ENCODE measurements at places on chromosomes 7 and 10. TPM values are rescaled to one million over a fixed set of nuclear protein-coding genes. Genes with fewer than 3 reads are reported as not detected.

- H3K27ac ChIP-seq = no peak overlapping the region
- H3K4me3 ChIP-seq = no peak overlapping the region
- peaks cover 5% of the 10 kb centered on the region for H3K4me1 ChIP-seq
- H3K27me3 ChIP-seq = no peaks in the 10 kb centered on the region
- no peak for DNase-seq
Measured at GRCh38 chr10:119567978-119568377, 25.5 kb upstream of the RGS10 start.

GRCh38 chr10:107913317-107914294 is 749.1 kb upstream of the SORCS1 start:
- H3K36me3 ChIP-seq = no peaks in the 10 kb centered on the region
- H3K27ac ChIP-seq = no peak overlapping the region
- no peak for DNase-seq
- H3K4me3 ChIP-seq = no peak overlapping the region
- peaks cover 8% of the 10 kb centered on the region for H3K27me3 ChIP-seq
- H3K4me1 ChIP-seq = no peaks in the 10 kb centered on the region

DNA sequence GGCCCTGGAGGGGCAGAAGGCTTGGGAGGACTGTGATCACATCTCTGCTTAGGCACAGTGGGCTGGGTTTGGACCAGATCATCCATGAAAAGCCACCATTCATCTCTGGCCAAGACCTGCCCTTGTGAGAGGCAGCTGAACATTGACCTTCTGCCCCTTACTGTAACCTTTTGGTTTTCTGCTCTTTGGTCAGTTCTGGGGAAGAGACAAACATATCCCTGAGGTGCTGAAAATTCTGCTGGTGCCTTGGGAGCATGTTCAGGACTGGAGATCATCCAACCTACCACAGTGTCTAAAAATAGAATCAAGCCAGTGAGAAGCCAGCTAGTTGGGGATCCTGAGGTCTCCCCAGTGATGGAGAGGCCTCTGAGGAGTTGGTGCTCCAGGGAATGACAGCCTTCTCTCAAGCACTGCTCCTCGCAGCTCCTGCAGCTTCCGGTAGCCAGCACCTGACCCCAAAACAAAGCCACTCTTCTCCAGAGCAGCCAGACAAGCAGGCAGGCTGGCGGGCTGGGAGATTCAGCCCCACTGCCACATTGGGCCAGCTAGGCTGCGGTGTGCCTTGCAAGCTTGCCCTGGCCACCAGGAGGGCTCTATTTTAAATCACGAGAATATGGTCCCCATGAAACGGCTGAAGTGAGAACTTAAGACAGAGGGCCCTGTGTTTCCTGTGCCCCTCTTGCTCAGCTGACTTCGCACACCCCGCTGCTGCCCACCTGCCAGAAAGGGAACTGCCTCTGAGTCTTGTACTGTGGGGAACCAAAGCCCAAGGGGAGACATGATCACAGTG is 37.8 kb upstream of the UBE2H start:
- DNase-seq = no peak
- no peaks in the 10 kb centered on the region for H3K27me3 ChIP-seq
- H3K36me3 ChIP-seq = no peaks in the 10 kb centered on the region
- H3K27ac ChIP-seq = no peak overlapping the region
- no peaks in the 10 kb centered on the region for H3K4me1 ChIP-seq
- no peak overlapping the region for H3K4me3 ChIP-seq

DNA sequence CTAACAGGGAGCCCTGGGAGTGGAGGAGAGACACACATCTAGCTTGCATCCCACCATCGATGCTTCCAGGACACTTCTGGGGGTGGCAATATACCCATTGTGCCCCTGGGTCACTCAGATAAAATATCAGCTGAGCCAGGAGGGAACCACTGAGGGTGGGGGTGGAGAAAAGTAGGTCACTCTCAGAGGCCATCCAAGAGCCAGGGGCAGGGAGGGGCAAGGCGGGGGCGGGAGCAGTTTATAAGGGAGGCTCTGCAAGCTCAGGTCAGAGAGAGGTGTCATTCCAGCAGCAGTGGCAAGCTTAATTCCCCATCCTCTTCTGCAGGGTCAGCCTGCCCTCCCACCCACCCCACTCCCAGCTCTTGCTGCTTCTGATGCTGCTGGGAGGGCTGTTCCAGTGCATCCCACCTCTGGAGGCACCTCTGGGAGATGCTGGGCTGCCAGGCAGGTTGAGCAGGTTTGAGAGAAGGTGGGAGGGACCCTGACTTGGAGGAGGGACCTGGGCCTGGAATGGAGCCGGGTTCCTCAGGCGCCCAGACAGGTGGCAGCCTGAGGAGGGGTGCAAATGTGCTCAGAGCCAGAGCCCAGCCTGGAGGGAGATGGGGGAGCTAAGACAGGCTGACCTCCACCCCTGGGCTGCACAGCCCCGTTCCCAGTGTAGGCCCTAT is 20.1 kb upstream of the TLX1 start:
- DNase-seq = no peak
- H3K27me3 ChIP-seq = no peaks in the 10 kb centered on the region
- no peak overlapping the region for H3K27ac ChIP-seq
- no peaks in the 10 kb centered on the region for H3K4me1 ChIP-seq
- H3K4me3 ChIP-seq = no peak overlapping the region

DNA sequence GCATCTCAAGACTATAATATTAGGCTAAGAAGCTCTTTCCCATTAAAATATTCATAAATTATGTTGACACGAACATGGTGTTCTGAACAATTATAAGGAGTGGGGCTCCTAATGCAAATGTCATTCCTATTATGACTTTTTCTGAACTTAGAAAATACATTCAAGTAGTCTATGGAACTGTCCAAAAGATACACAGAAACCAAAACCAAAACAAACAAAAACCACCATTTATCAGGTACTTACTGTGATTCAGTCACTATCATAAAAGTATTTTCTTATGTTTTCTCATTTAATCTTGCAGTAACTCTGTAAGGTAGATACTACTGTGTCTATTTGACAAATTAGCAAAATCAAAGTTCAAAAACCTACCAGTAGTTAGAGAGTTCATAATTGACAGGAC is 406.8 kb downstream of the GFRA1 start:
- no peaks in the 10 kb centered on the region for H3K36me3 ChIP-seq
- H3K4me3 ChIP-seq = no peak overlapping the region
- no peak for DNase-seq

DNA sequence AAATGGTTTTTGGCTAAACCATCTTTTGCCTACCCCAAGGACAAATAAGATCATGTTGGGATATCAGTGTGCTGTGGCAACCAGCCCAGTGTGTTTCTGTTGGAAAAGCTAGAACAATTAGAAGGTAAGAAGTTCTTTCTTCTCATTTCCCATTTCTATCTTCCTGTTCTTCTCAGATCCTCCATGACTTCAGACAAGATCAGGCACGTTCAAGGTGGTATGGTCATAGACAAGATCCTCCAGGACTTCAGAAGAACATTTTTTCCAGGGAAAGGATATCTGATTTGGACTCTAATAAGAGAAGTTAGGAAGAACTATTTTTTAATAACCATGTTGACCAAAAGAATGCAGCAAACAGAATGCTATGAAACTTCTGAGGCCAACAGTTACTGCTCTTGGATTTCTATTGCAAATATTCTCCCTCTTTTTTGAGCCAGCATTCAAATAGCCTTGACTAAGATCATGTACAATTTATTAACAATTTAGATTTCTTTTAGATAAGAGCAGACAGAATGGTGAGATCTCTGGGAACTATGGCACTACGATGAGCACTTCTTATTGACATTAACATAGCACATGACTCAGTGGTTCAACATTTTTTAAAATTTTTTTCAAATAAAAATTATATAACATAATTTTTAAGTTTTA is 15.9 kb downstream of the HYCC1 start:
- DNase-seq = no peak
- H3K4me3 ChIP-seq = no peak overlapping the region
- H3K36me3 ChIP-seq = no peaks in the 10 kb centered on the region
- no peaks in the 10 kb centered on the region for H3K4me1 ChIP-seq
- H3K27ac ChIP-seq = no peak overlapping the region

DNA sequence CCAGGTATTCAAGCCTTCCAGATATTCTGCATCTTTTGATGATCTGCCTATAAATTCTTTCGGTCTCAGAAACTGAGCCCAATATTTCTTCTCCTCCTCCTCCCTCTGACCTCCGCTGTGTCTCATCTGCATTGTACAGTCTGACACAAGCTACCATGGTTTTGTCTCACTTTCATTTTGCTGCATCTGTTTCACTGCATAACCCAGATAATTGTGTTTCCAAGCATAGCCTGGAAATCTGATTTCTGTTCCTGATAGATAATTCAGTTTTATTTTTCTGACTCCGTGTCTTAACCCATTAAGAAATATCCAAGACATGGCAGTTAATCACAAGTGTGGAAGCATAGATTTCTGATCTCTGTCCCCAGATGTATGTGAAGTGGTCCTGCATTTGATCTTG is 374.2 kb upstream of the SEMA3A start:
- H3K27me3 ChIP-seq = no peaks in the 10 kb centered on the region
- H3K36me3 ChIP-seq = no peaks in the 10 kb centered on the region
- no peak for DNase-seq
- no peak overlapping the region for H3K4me3 ChIP-seq

PKD1L1 gene
- under 0.01 TPM for total RNA-seq

FAM241B gene
- total RNA-seq = 3.5 TPM

GRCh38 chr10:42722575-42722974 is 60.0 kb upstream of the BMS1 start:
- H3K36me3 ChIP-seq = no peaks in the 10 kb centered on the region
- H3K27me3 ChIP-seq = no peaks in the 10 kb centered on the region

GRCh38 chr7:70143075-70144044 is 545.1 kb downstream of the AUTS2 start:
- H3K27ac ChIP-seq = no peak overlapping the region
- no peaks in the 10 kb centered on the region for H3K4me1 ChIP-seq
- no peak overlapping the region for H3K4me3 ChIP-seq
- H3K36me3 ChIP-seq = no peaks in the 10 kb centered on the region

DNA sequence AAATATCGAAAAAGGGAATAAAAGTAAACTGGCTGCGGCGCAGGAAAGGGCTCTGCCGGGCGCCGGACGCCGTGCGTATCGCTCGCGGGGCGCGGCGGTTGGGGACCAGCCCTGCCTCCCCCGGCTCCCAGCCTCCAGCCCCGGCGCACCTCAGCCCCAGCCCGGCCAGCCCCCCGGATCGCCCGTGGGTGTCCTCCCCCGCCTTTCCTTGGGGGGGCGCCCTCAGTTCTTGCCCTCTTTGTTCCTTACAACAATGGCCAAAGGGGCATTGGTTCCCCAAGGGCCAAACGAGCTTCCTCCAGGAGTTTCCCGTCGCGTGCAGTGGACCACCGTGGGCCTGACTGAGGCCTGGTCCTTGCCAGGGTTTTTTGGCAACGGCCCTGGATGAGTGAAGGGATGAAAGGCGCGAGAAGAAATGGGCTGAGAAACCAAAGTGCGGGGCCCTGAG is 1.2 kb downstream of the MACROH2A2 start:
- peak; percentile 15 for DNase-seq
- no peaks in the 10 kb centered on the region for H3K27me3 ChIP-seq
- H3K36me3 ChIP-seq = no peaks in the 10 kb centered on the region
- no peaks in the 10 kb centered on the region for H3K4me1 ChIP-seq

DNA sequence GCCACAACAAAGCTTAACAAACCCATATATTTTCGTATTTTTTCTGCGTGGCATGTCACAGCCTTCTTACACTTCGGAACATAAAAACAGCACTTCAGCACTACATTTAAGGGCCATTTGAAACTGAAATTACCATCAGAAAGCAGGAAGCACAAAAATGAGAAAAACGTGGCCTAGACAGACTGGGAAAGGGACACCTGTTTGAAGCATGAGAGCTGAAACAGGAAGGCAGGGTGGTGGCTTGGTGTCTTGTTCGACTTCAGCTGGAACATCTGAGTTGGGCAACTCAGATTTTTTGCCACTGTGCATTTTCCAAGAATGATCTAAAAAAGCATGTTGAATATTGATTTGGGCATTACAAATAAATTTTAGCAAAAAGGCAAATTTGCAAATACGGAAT is 243.2 kb downstream of the ELMO1 start:
- no peak for DNase-seq
- peaks cover 35% of the 10 kb centered on the region for H3K4me1 ChIP-seq
- no peaks in the 10 kb centered on the region for H3K27me3 ChIP-seq

GIMAP6 gene
- total RNA-seq = 73.6 TPM

DNA sequence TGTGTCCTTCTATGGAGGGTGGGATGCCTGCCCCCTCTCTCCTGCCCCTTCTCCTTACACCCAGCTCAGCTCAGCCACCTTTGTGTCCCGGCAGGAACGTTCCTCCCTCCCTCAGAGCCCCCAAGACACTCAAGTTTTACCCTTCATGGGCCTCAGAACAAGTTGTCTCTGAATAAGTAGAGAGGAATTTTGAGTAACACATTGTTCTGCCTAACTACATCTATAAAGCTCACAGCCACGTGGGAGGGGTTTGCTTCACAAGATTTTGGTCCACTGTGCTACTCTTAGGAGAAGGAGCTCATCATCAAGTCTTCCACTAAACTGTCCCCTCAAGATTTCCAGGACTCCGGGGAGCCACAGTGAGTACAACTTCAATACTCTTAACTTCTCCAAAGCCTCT is 51.6 kb upstream of the ZNF32 start:
- DNase-seq = no peak
- H3K4me3 ChIP-seq = no peak overlapping the region
- no peaks in the 10 kb centered on the region for H3K36me3 ChIP-seq

- no peak for DNase-seq
- H3K36me3 ChIP-seq = peaks cover 11% of the 10 kb centered on the region
- H3K4me1 ChIP-seq = no peaks in the 10 kb centered on the region
- no peak overlapping the region for H3K4me3 ChIP-seq
Measured at GRCh38 chr7:2143981-2144595, 88.7 kb downstream of the MAD1L1 start.

GRCh38 chr10:21978191-21978862 is 25.2 kb downstream of the DNAJC1 start:
- H3K4me1 ChIP-seq = peaks cover 17% of the 10 kb centered on the region
- no peak overlapping the region for H3K27ac ChIP-seq
- no peaks in the 10 kb centered on the region for H3K27me3 ChIP-seq
- no peak for DNase-seq
- no peaks in the 10 kb centered on the region for H3K36me3 ChIP-seq

RAB19 gene
- 12.9 TPM for total RNA-seq

GRCh38 chr10:7111561-7111960 is 299.3 kb downstream of the SFMBT2 start:
- H3K27me3 ChIP-seq = no peaks in the 10 kb centered on the region
- no peak for DNase-seq

DNA sequence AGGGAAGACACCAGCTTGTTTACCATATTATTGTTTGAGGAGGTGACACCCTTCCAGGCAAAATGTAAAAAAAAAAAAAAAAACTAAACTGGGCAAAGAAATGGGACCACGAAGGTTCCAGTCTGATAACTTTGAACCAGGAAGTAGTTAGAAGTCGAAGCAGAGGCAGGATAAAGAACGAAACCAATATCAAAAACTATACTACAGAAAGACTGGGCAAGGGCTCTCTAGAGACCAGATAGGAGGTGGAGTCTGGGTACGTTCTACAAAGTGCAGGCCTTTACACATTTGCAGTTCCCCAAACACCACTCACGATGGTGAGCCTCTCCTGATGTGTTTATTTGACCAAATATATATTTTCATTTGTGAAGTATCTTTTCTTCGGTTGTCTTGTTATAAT is 125.7 kb upstream of the CDK1 start:
- H3K27ac ChIP-seq = no peak overlapping the region
- DNase-seq = no peak
- H3K4me1 ChIP-seq = peaks cover 22% of the 10 kb centered on the region
- no peaks in the 10 kb centered on the region for H3K36me3 ChIP-seq
